Fibroblast of skin of right biceps (primary cell): ENCODE measurements at places on chromosomes 12 and 14.

DNA sequence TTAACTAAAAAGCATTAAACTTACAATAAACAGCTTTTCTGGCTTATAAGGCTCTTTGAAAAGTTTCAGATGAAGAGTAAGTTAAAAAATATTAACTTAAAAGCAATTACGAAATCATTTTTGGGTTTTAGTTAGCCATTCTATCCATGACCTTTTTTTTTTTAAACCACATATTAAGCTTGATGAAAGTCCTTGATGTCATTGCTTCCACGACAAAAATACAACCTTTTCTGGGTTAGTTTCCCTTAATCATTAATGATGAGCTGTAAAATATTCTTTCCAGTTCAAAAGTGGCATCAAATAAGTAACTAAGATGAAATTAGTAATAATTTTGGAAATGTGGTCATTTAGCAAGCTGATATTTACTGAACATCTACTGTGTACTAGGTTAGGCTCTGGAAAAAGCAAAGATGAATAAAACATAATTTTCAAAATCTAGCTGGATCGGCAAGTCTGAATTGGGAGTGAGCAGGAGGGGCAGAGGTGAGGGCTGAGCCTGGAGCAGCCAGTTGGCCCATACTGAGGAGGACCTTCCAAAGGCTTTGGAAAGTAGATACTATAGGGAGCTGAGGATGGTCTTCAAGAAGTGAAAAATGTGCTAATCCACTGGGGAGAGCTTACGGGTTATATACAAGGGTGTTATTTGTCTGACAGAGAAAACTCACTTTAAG, 345.2 kb downstream of the ZFP36L1 start:
- no peak for DNase-seq

DNA sequence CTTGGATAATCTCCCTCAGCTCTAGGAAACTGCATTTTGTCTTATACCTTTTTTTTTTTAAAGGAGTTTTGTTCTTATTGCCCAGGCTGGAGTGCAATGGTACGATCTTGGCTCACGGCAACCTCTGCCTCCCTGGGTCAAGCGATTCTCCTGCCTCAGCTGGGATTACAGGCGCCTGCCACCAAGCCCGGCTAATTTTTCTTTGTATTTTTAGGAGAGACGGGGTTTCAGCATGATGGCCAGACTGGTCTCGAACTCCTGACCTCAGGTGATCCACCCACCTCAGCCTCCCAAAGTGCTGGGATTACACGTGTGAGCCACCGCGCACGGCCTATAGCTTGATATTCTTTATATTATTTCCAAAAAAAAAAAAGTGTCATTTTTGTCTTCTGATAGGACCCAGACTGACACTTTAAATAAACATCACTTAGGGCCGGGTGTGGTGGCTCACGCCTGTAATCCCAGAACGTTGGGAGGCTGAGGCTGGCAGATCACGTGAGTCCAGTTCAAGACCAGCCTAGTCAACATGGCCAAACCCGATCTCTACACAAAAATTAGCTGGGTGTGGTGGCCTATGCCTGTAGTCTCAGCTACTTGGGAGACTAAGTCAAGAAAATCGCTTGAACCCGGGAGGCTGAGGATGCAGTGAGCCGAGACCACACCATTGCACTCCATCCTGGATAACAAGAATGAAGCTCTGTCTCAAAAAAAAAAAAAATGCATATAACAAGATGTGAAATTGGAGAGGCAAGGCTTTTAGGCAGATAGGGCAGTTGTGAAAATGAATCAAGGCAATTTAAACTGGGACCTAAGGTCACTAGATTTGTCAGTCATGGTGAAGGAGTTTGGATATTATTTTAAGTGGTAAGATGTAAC, 18.4 kb downstream of the SLC2A3 start:
- DNase-seq: no peak

GRCh38 chr12:110848314-110848923, 1.6 kb downstream of the CCDC63 start:
- DNase-seq: no peak

DNA sequence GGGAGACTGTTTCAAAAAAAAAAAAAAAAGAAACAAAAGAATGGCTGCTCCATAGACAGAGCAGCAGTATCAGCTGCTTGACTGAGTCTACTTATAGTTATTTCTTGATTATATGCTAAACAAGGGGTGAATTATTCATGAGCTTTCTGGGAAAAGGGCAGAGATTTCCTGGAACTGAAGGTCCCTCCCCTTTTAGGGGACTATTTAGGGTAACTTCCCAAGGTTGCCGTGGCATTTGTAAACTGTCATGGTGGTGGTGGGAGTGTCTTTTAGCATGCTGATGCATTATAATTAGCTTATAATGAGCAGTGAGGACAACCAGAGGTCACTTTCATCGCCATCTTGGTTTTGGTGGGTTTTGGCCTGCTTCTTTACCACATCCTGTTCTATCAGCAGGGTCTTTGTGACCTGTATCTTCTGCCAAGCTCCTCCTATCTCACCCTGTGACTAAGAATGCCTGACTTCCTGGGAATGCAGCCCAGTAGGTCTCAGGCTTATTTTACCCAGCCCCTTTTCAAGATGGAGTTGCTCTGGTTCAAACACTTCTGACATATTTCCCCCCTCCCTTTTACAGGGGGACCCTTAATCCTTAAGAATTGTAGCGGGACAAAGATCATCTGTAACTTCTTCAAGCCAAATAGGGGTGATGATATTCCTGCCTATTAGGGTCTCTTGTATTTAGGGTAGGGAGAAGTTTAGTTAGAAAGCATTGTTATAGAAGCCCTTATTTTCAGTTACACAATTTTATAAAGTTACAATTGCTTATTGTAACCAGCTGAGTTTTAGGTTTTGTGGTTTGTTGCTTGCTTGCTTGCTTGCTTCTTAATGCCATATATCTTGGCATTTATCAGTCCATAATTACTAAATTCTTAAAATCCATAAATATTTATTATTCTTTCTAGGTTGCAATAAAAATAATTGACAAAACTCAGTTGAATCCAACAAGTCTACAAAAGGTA, 42.5 kb downstream of the MARK3 start:
- peak; percentile 95 for DNase-seq

- no peak for DNase-seq
These were observed 34.6 kb upstream of the MIS18BP1 start for GRCh38 chr14:45287610-45288009.

GRCh38 chr12:123097561-123098084, 53.3 kb downstream of the PITPNM2 start:
- peak; percentile 23 for DNase-seq

GRCh38 chr12:95484524-95484923, 10.6 kb downstream of the METAP2 start:
- DNase-seq: no peak

GRCh38 chr12:132155771-132156572, 11.7 kb downstream of the NOC4L start:
- no peak for DNase-seq

- DNase-seq: no peak
These were observed 55.0 kb downstream of the POLR3B start for GRCh38 chr12:106412563-106412962.

DNA sequence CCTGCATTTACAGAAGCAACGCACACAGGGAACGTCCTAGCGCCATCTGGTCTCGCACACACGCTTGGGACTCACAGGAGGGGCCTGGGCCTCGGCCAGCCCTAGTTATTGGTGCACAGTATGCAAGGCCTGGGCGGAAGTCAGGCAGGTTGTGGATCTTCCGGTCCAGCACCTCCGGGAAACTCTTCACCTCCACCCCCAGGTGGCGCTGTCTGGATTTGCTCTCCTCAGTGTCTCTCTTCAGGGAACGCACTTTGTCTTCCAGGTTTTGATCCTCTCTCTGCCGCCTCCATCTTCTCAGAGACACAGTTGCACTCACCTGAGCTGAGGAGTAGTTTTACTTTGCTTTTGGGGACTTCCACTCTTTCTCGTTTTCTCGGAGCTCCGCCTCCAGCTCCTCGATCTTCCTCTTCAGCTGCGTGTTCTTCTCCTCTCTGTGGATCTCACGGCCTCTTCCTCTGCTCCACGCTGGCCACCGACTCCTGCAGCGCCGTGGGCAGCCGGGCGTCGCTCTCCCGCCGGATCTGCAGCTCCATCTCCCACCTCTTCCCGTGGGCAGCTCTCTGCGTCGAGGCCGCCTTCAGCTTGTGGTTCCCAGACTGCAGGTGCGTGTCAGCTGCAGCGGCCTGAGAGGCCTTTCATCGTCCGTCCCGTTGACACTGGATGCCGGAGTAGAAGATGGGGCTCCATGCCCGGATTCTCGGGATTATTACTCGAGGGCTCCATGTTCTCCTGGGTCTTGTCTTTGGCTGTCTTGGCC, 933.8 kb downstream of the TMEM121 start:
- DNase-seq: no peak

DNA sequence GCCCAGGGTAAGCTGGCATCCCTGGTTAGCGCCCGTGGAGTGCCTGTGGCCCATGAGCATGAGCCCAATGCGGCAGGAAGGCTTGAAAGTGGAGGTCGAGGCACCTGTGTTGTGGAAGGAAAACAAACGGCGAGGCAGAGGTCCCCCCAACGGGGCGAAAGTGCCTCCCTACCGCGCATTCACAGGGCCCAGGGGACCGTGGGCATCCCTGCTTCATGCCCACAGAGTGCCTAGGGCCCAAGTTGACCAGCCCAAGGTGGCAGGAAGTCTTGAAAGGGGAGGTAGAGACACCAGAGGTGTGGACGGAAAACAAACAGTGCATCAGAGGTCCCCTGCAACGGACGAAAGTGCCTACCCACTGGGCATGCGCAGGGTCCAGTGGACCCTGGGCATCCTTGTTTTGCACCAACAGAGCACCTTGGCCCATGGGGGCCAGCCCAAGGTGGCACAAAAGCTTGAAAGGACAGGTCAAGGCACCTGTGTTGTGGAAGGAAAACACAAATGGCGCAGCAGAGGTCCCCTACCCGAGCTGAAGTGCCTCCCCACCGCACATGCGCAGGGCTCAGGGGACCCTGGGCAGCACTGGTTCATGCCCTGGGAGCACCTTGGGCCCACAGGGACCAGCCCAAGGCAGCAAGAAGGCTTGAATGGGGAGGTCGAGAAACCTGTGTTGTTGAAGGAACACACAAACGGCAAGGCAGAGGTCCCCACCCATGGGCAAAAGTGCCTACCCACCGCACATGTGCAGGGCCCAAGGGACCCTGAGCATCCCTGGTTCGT, 377.5 kb downstream of the ALG10 start:
- DNase-seq: no peak

DNA sequence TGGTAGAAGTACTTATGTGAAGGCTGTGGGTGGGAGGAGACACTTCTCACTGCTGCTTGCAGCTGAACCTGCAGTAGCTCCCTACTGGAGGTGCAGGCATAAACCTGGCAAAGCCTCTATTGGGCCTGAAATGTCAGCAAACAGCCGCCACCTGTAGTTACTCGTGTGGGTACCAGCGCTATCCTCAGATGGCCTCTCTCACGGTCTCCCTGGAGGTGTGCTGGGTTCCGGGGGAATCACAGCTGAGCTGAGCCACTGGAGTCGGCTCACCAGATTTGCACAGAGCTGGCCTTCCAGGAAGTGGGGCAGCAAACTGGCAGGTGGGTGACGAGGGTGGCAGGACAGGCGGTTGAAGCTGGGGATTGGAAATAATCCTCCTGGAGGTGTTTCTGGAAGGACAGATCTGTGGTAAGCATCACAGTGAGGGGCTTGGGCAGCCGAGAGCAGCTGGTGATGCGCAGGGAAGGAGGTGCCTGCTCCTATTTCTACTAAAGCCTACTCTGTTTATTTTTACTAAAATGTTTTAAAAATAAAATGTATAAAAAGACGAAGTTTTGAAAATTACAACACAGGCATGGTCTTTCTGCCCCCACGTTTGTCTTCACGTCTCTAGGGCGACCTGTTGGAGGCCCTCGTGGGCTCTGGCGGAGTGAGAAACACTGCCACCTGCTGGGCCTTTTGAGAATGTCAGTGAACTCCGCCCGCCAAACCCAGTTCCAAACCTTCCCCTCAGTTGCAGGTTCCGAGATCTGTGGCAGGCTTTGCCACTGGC, 67.8 kb upstream of the PLEKHG3 start:
- peak; percentile 61 for DNase-seq

DNA sequence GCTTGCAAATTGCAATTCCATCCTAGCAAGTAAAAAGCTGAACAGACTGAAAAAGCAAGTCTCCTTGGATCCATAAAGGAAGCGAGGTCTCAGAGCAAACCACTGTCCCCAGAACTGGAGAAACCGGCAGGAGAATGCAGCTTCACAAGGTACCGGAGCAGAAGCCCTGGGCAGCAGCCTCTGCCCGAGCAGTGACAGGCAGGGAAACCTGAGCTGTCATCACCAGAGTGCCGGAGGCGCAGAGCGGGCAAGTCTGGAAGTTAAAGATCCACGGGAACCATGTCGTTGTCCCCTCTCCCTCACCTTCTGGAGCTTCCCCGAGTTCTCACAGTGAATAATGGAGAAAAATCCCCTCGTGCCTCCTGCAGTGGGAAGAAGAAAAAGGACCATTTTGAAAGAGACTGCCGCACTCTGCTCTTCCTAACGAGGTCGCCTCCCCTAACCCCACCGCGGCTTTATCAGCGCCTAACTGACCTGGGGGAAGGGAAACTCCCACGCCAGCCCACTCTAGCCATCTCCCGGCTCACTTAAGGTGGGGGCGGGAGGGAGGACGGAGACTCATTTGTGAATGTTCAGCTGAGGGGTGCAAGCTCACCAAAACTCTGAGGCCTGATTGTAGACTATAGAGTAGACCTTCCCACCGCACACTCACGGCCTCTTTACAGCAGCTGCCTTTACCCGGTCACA, 27.8 kb downstream of the FBXL14 start:
- no peak for DNase-seq

- DNase-seq: no peak
These were observed 103.5 kb upstream of the RASSF8 start for GRCh38 chr12:25854991-25855390.

- no peak for DNase-seq
These were observed 174.2 kb downstream of the PPM1H start for GRCh38 chr12:62760779-62761178.

DNA sequence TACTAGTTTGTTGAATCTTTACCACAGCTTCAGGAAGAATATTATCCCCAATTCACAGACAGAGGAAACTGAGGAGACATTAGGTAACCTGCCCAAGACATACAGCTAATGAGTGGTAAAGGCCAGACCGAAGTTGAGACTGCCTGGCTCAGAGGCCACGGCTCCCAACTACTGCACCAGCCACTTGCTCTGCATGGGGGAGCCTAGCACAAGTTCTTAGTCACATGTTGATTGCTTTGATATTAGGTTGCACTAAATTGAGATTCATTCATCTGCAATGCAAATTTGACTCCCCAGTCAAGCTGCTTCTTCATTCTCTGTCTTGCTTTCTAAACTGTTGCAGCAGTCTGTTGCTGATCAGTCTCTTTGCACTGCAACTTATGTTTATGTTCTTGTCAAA, 25.9 kb upstream of the POLR3B start:
- no peak for DNase-seq

DNA sequence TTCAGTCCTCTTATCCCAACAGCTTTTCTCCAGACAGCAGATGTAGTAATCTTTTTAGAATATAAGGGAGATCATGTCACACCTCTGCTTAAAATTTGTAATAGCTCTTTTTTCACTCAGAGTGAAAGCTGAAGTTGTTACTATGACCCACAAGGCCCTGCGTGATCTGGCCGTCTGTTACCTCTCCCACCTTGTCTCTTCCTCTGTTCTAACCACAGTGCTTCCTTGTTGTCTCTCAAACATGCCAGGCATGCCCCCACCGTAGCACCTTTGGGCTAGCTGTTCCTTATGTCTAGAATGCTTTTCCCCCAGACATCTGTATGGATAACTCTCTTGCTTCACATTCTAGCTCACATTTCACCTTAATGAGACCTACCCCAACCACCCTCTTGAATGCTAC, 6.5 kb downstream of the NECAP1 start:
- DNase-seq: no peak

GRCh38 chr14:74501135-74501614, 7.6 kb downstream of the ISCA2 start:
- DNase-seq: peak; percentile 85
